ENCODE measurements at places on chromosomes 3 and 15.
A peak's percentile ranks its signal among the peaks of the same experiment; 100 is the strongest.

DNA sequence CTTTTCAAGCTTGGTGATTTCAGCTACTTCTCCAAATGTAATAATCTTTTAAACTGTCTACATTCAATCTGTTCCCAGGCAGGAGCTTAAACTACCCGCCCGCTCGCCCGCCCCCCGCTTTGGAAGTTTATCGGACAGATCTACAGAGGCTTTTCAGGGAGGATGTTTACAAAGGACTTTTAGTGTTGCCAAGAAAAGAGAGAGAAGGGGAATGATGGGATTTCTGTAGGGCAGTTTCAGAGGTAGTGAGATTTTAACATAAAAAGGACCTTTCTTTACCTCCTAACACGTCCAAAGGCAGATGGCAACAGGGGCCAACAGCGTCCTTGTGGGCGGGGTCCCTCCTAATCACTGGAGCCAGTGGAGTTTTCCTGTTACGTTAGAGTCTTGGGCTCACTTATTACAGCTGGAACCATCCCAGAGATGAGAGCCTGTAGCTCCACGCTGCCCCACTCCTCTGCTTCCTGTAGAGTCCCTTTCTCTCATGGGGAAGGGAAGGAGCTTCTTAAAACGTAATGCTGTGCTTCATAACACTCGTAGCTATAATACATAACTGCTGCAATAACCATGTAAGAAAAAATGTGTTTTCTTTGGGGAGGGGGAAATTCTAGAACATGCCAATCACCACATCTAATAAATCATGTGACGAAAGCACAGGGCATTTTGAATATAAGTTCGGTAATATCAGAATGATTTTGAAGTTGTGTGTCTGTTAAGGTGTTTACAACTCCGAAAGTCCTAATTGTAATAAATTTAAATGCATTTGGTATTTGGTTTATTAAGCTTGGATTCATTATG is 30.9 kb downstream of the HES1 start:
- no peak for DNase-seq

- DNase-seq, result peak; percentile 66
Measured at GRCh38 chr3:125624341-125624740, 29.0 kb upstream of the OSBPL11 start.

DNA sequence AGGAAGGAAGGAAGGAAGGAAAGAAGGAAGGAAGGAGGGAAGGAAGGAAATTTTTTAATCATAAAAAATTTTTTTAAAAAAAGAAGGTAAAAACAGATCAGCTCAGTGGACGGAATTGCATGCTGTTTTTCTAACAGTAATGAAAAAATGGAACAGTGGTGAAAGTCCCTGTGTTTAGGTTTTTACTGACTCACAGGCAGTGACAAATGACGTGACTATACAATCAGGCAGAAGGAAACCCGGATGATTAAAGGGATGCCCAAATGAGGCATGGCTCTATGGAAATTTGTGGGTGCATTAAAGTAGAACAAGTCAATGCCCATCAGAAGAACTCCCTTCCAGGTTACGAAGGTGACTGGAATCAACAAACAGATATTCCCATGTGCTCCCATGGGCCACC is 135.0 kb downstream of the IMPG2 start:
- no peak for DNase-seq

DNA sequence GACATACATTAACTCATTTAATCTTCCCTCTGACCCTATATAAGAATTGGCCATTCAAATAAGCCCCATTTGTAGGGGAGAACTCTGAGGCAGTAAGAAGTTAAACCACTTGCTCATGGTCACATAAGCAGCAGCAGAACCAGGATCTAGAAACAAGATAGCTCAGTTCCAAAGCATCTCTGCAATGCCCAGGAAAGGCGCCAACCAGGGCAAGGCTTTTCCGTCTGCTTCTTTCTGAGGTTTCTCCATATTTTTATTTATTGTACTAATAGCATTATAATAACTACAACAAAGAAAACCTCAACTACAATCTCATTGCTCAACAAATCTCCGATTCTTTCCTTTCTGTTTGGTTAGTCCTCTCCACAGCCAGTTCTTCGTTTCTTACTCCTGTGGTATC is 4.3 kb upstream of the UBE2E2 start:
- DNase-seq, result peak; percentile 59

GRCh38 chr3:70919091-70919490 is 606.7 kb upstream of the MDFIC2 start:
- DNase-seq, result peak; percentile 39

DNA sequence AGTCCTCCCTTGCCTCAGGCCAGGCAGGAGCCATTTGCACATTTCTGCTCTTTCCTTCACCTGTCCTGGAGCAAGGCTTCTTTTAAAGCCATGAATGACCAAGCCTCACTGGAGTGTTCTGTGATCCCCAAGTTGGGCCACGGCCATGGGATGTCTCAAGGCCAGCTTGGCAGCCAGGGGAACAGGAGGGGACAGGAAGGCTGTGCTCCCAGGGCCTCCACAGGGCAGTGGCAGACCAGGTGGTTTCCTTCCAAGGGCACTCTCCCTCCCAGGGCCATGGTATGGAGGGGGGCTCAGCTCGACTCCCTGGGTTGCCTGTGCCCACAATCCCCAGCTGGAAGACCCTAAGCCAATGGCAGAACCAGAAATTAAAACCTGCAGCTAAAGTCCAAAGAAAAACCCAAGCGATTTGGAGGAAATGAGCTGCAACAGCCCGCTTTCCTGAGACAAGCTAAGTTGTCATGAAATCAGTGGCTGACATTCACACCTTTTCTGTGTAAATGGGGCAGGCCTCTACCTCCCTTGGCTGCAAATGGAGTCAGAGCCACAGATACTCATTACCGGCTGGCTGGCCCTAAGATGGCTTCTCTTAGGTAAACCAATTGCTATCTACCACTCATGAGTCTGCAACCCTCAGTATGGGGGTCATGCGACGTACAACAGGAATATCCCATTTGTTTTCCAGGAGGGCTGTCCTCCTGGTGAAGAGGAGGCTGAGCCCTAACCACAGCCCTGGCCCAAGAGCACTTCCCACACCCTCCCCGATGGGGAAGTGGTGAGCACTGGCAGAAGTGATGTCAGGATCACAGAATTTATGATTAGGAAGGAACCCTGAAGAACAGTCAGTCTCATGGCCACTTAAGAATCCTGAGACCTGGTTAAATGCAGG is 83.3 kb downstream of the SNRK start:
- no peak for DNase-seq

DNA sequence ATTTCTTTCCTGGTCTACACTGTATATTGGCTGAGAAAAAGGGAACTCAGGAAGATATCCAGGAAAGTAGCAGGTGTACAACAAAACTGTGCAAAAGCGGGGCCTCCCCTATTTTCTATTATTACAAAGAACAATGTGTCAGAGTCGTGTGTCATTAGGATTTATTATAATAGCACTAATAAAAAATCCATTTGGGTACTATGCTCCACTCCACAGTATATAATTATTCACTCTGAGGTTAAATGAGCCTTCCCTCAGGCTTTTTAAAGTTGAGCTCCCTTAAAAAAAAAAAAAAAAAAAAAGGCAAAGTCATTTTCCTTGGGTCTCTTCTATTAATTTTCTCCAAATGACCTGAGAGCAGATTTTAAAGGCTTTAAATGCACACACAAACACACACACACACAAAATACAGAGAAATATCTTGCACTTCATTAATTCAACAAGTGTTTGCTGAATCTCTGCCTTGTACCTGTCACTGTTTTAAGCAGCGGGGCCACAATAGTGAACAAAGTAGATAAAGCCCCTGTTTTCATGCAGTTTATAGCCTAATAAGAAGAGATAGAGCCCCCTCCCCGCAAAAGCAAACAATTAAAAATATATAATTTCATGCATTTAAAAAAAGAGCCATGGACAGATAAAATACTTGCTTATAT is 1.3 kb upstream of the DPP8 start:
- no peak for DNase-seq

- peak; percentile 66 for DNase-seq
Measured at GRCh38 chr3:62622553-62623174, 249.3 kb upstream of the FEZF2 start.

DNA sequence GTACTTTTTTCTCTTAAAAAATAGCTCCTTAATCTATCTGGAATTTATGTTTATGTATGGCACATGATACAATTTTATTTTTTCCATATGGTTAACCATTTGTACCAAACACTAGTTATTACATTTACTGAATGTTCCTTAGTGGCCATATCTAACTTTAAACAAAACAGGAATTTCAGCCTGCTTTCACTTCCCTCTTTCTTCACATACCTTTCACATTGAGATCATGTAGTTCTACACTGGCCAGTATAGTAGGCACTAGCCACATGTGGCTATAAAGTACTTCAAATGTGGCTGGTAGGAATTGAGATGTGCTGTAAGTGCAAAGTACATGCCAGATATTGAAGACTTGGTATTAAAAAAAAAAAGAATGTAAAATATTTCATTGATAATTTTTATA is 4.7 kb upstream of the RYK start:
- DNase-seq, result no peak

DNA sequence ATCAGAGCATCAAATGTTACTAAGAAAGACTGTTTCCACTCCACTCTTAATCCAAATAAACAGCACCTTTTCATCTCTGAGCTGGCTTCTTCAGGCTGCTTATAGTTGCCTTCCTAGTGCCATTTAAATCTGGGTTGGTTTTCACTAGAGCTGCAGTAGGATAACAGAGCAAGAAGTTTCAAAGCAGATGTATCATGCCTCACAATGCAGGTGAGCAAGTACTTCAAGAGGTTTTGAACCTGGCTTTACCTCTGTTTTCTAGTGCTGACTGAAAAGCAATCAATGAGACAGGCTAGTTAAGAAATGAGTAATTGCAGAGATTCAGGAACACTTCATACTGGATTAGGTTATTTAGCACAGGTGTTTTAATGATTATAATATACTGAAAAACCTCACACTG is 147.7 kb upstream of the SATB1 start:
- DNase-seq, result no peak

- DNase-seq, result no peak
Measured at GRCh38 chr15:36808411-36809160, 229.2 kb downstream of the CDIN1 start.

- DNase-seq, result peak; percentile 28
Measured at GRCh38 chr15:39364721-39365120, 216.2 kb upstream of the THBS1 start.

GRCh38 chr15:22947101-22948000 is 32.8 kb downstream of the CYFIP1 start:
- no peak for DNase-seq

Data from EH (cell line).